ENCODE measurements at places on chromosomes 1 and 21. TPM values are rescaled to one million over a fixed set of nuclear protein-coding genes. Genes with fewer than 3 reads are reported as not detected.

DNA sequence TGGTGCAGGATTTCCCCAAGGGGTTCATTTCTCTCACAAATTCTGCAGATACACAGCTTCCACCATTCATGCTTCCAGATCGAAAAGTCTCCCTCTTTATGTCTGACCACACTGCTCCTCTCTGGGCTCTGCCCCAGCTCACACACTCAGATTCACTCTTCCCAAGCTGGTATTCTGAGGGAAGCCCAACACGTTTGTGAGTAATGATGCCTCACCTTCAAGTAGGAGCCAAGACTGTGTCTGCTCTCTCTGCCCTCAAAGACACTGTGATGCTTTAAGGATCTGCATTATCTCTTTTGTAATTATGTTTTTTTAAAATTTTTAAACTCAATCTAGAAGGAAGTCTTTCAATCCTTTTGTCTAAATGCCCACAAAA, 19.8 kb downstream of the PRAMEF11 start:
- DNase-seq = no peak

GRCh38 chr1:43541721-43542401, 11.2 kb downstream of the PTPRF start:
- DNase-seq = peak; percentile 92

DNA sequence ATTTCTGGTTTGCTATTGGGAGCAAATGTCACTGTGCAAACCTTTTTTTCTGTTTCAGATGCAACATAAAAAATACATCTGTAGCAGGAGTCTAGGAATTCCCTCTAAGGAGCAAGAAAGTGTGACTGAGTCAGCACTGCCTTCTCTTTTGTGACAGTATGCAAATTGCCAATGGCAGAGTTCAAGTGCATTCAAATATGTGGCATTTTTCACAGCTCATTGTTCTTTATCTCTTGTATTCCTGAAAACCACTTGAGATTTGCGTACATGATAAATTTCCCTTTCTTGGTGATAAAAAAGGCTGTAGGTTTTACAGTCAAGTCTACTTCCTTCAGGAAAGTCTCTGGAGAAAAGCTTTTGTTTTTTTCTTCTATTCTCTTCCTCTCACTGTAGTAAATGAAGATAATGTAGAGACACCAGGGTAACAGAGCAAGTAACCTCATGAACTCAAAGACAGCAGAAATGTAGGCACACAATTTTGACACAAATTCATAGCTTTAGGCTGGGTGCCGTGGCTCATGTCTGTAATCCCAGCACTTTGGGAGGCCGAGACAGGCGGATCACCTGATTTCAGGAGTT, 129.7 kb upstream of the L1TD1 start:
- DNase-seq = no peak

DNA sequence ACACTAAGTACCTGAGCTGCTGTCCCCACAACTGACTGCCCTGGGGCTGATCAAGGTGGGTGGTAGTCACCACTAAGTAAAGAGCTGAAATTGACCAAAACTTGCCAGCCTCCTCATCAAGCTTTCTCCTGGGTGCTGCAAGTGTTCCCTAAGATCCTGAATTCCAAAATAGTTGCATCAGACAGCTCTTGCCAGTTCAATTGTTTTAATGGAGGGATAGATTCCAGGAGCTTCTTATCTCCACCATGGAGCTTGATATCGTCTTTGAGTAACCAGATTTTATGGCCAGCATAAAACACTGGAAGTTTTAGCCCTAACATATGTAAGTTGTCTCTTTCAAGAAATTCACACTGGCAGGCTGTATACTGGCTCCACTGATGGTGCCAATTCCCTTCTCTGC, 90.3 kb downstream of the NID1 start:
- DNase-seq = no peak

DNA sequence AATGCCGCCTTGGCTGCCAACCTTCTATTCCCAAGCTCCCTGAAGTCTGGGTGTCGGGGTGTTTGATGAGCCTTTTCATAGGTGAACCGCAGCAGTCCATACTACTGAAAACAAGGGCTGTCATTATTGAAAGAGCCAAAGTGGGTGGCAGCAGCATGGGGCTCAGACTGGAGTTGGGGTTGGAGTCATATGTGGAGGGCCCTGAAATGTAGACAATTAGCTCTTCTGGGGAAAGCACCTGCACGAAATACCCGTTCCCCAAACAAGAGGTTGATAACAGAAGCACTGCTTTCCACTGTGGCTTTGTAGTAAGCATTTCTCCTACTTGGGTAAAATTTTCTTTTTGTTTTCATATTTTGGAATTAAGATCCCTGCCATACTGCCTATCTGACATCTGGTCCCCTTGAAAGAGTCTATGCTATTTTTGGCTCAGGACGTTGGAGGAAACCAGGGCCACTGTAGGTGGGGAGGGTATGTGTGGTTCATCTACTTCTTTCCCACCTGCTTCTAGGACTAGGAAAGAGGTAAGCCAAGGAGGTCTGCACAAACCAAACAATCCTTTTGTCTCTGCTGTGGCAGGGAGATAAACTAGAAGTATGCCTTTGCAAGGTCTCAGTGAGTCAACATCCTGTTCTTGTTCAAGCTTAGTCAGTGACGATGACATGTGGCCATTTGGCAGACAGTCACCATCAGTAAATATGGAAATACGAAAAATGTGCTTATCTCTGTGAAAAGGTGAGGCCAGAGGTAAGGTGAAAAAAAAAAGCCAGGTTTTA, 197.0 kb upstream of the UBE2U start:
- DNase-seq = peak; percentile 48

- no peak for DNase-seq
Measured at GRCh38 chr1:90671251-90671650, 45.9 kb downstream of the BARHL2 start.

GRCh38 chr1:177246710-177247580, 76.2 kb downstream of the BRINP2 start:
- no peak for DNase-seq

GRCh38 chr21:38599381-38599975, 101.2 kb upstream of the ERG start:
- DNase-seq = no peak

DNA sequence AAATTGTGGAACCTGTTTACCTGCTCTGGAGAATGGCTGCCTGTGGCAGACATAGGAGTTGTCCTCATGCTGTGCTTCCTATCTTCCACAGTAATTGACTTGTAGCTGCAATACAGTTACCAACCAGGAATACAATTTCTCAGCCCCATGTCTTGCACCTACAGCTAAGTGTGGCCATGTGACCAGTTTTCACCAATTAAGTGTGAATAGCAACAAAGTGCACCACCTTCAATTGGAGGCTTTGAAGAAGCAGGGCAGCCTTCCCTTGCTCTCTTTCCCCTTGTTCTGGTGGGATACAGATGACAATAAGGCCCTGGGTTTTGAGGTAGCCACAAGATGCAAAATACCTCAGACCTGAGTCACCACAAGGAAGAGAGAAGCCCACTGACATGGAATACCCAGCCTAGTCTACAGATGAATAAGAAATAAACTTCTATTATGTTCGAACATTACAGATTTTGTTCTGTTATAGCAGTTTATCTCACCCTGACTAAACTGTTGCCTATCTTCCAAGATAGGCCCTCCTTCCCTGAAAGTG, 70.2 kb upstream of the S1PR1 start:
- no peak for DNase-seq

GRCh38 chr1:112688781-112689193, 14.3 kb downstream of the MOV10 start:
- no peak for DNase-seq

DNA sequence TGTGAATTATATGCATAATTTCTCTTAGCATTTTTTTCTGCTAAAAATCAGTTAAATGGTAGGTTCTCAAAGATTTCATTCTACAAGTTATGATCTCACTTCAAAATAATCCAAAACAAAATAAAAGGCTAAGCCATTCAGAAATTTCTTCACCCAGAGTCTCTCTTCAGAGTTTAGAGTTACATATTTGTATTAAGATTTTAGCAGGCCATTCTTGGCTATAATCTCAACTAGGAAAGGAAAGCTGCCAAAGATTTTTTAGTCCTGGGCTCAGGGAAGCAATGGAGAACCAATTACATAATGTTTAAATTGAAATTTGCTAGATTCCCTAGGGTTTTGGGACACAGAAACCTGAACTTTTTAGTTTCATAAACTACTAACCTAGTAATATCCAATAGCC, 245.0 kb downstream of the USH2A start:
- DNase-seq = no peak

GRCh38 chr1:193806079-193807048, 620.0 kb upstream of the B3GALT2 start:
- no peak for DNase-seq

GRCh38 chr1:74534241-74534640, 21.8 kb upstream of the LRRC53 start:
- DNase-seq = no peak

- no peak for DNase-seq
Measured at GRCh38 chr1:10651389-10651766, 145.1 kb downstream of the CASZ1 start.

GRCh38 chr1:235319255-235319654, 8.7 kb downstream of the ARID4B start:
- no peak for DNase-seq

GRCh38 chr1:207830788-207831187, 78.9 kb downstream of the CD46 start:
- no peak for DNase-seq

- no peak for DNase-seq
Measured at GRCh38 chr1:53740621-53741105, 1.7 kb upstream of the GLIS1 start.

- DNase-seq = peak; percentile 27
Measured at GRCh38 chr1:22024485-22025367, 23.3 kb downstream of the CELA3A start.

- DNase-seq = no peak
Measured at GRCh38 chr1:94301186-94301585, 63.8 kb upstream of the ARHGAP29 start.

DNA sequence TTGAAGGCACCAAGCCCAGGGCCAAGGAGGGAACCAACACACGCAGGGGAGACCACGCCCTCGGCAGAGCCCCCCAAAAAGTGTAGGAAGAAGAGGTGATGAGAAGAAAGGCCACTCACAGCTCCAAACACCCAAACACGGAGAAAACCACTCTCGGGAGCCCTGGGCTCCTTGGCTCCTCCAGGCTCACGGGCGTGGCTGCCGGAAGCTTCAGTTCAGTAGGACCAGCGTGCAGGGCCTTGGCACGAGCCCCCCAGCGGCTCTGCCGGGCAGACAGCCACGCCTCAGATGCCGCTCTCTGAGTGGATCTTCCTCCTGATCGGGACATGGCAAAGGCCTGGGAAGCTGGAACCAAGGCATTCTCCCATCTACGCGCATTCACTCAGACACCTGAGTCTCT, 94.0 kb downstream of the NPHP4 start:
- DNase-seq = no peak

GRCh38 chr1:92464588-92465255, 22.0 kb downstream of the GFI1 start:
- no peak for DNase-seq

DNA sequence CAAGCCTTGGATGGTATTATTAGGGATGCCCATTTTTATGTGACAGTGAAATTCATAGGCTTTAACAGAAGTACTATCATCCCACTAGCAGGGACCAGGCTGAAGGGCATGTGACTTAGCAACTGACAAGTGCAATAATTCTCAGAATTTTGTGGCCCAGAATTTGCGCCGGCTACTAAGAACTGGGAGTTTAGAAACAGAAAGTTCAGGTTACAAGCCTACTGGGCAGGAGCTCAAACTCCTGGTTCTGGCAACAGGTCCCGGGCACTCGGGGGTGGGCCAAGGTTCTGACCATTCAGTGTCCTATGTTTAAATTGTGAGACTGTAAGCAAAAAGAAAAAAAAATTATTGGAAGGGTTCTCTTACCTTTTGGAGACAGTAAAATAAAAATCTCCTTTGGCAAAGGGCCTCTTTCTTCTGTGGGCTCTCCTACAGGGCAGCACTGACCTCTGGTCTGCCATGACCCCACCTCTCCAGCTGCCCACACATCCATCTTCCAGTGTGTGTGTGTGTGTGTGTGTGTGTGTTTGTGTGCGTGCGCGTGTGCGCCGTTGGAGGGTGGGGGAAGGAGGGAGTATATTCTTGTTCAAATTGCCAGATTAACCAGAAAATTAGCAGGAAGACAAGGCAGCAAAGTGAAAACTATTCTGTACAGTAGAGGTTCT, 26.1 kb downstream of the IRF2BP2 start:
- no peak for DNase-seq

- DNase-seq = no peak
Measured at GRCh38 chr1:165841582-165842017, 14.2 kb downstream of the UCK2 start.

GRCh38 chr1:87136607-87137341, 191.9 kb upstream of the LMO4 start:
- no peak for DNase-seq

MACF1 gene
- total RNA-seq = 154 TPM

OLFML2B gene
- total RNA-seq = 29.7 TPM

PROX1 gene
- total RNA-seq = 1.1 TPM

KCNT2 gene
- 1.9 TPM for total RNA-seq

KRTAP21-2 gene
- not detected for total RNA-seq

CELA2B gene
- 1.1 TPM for total RNA-seq

RBP7 gene
- total RNA-seq = 5.9 TPM

PLA2G2C gene
- total RNA-seq = 0.23 TPM

C1orf116 gene
- total RNA-seq = 36.5 TPM

ATF3 gene
- total RNA-seq = 14.8 TPM

ZFYVE9 gene
- total RNA-seq = 29.0 TPM

MIXL1 gene
- not detected for total RNA-seq

TMEM82 gene
- not detected for total RNA-seq
